Fibroblast of the aortic adventitia (primary cell): ENCODE measurements at places on chromosomes 2 and 18.

DNA sequence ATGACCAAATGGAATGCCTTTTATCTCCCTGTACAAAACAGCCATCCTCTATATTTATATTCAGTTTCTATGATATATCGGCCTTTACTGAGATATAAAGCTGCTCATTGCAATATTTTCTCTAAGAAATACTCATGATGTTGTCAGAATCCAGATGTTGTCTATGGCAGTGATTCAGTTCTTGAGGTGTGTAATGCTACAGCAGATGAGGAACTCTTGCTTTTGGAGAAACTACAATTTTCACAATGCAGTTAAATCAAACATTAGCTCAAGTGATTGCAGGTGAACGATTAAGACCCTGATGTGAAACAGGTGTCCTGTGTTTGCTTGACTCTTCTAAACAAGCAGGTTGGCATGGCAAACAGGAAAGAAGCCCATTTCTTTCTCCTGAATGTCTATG, 256.2 kb upstream of the CDH20 start:
- DNase-seq = no peak

DNA sequence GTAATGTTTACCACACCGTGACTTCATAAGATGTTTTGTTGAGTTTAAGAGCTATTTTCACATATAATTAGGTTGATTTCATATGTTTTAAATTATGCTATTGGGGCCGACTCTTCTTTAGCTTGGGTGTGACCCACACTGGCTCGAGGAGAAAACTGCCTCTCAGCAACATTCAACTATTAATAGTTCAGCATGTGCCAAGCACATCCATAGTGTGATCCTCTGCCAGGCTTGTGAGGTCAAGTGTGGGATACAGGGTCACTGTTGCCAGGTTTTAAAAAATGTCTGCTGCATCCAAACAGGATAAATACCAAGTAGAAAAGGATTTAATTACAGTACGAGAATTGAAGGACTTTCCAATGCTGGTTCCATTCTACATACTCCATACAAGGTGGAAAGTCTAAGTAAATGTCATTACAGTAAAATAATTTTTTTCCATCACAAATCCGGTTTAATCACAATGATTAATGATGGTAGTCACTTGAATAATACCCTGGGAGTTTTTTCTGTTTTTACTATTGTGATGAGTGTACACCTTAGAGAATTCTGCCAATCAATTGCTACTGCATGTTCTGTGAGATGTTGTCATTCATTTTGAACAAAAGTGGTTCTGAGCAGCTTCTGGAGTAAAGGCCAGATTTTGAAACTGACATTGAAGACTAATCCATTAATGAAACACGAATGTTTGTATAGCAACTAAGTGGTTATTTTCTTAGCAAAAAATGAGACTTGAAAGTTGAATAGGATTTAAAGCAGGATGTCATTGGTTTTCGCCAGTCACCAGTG, 84.5 kb downstream of the ABI2 start:
- DNase-seq = peak; percentile 48

DNA sequence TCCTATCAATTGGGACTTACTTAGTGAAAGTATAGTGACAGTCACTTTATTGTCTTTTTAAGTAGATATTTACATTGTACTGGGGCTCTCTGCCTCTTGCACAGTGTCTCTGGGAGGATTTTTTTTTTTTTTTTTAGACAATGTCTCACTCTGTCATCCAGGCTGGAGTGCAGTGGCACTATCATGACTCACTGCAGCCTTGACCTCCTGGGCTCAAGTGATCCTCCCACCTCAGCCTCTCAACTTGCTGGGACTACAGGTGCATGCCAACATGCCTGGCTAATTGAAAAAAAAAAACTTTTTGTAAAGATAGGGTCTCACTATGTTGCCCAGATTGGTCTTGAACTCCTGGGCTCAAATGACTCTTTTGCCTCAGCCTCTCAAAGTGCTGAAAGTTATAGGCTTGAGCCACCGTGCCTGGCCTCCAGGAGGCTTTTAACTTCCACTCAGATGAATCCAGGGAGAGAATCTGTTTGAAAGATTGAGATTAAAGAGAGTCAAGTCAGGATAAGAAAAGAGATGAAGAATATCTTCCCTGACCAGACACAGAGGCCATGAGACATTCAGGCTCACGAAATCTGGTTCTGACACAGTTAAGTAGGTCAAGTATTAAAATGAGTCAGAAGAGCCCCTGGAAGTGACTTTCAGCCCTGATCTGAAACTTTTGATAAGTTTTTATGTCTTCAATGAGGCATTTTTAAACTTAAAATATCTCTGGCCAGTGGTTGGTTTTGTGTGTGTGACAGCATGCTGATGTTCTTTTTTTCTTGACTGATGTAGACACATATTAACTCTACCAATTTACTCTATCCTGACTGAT, 18.3 kb downstream of the ARHGEF33 start:
- DNase-seq = no peak

GRCh38 chr2:220466251-220466691, 838.8 kb downstream of the SLC4A3 start:
- DNase-seq = peak; percentile 86

DNA sequence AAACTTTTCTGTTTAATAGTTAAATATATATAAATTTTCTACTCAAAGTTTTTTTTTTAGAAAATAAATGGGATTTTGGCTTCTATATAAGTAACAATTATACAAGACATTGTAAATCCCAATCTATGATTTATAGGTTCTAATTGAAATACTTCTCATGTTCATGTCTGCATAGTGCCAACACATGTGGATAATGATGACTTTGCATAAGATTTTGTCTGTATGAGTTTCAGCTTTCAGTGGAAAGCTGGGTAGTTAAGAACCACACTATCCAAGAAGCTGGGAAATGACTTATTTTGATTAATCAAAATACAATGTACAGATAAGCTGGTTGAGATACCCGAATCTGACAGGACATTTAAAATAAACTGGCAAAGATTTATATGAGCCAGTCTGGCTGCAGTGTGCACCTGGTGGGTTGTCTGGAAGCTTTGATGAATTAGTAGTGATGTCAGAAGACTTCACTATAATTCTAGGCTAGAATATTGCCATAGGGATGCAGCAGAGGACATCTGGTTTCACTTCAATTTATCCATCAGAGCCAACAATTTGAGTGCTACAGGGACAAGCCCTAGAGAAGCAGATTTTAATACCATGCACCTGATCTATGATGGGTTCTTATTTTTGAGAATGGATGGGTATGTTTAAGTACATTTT, 45.4 kb downstream of the EML6 start:
- peak; percentile 50 for DNase-seq

GRCh38 chr2:46825231-46825938, 90.2 kb downstream of the MCFD2 start:
- DNase-seq = no peak

GRCh38 chr2:29060441-29060840, 13.9 kb downstream of the PCARE start:
- no peak for DNase-seq

DNA sequence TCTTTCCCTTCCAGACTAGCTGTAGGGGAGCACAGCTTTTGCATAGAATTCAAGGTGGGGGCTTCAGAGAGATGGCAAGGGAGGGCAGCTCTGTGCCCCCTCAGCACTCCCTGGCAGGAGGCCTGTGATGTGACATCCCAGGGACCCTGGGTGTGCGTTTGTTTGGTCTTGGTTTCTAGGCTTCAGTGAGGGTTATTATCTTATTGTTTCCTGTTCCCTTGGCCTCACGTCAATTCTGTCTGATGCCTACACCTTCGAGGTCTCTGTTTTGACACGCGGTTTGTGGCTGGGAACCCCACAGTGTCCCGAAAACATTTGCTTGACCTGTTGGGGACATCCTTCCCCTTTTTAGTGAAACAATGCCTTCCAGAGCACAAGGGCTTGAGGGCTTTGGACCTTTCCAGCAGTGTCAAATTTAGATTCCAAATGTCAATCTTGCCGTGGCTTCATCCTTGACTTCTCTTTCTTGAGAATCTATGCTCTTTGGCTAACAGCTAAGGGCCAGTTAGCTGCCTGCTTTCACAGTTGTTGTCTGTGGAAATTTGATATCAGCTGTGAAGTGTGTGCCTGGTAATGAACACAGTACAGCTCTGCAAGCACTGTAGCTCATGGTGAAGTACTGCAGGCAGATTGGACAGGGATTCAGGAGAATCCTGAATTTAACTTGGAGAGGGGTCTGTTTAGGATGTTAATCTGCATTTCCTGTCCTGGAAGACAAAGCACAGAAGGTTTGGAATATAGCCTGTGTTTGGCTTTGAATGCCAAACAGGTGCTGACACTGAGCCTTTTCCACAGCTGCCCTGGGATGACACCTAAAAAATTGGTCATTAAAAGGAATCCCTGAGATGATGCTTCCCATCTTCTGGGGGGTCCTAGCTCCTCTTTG, 108.2 kb upstream of the CXCR4 start:
- DNase-seq = no peak

DNA sequence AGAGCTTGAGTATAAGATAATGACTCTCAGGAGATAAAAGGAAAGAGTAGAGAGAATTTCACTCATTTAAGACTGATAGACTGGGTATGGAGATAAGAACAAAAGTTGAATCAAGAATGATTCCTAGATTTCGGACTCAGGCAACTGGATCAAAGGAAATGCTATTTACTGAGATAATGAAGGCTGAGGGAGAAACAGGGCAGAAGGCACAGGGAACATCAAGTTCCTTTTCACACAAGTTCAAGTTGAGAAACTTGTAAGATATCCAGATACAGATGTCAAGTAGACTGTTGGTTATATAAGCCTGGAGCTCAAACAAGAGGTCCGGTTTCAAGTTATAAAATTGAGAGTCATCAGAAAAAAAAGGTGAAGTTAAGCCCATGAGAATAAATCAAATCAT, 360.8 kb downstream of the TNS1 start:
- no peak for DNase-seq

- DNase-seq = peak; percentile 58
These were observed 904.7 kb upstream of the ACVR2A start for GRCh38 chr2:146939991-146940685.

- DNase-seq = no peak
These were observed 510.1 kb upstream of the SLC8A1 start for GRCh38 chr2:40962026-40962425.

DNA sequence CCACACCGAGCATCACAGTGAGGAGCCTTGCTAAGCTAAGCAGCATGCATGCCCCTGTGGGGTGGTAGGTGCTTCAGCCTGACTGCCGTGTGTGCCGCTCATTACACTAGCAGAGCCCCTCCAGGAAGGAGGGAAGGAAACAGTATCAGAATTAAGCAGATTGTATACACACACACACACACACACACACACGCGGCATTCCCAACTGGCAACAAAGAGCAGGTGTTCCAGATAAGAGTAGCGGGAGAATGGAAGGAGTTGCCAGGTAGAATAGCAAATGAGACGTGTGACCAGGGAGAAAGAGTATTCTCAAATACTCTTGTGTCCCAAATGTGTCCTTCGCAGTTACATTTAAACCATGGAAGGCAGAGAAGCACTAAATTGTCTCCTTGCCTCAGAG, 47.6 kb upstream of the TTC39C start:
- DNase-seq = no peak

- peak; percentile 87 for DNase-seq
These were observed 125.5 kb downstream of the ANKRD44 start for GRCh38 chr2:197184959-197185586.

DNA sequence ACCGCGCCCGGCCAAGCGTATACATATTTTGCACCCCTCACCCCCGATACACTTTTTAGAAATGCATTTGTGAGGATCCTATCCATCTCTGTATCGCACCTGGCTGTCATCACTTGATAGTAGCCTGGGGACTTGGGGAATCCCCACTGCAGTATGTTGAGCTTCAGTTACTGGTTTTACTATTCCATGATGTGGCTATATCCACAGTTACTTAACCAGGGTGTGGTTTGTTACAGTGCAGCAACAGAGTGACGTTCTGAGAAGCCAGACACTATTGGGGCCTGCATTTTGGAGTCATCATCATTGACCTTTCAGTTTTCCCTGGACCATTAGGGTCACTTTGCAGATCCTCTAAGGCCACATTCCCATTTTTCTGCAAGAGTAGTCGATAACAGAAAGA, 212.7 kb downstream of the AGAP1 start:
- DNase-seq = no peak
